Fibroblast of lung (primary cell): ENCODE measurements at places on chromosomes 5 and 9.

DNA sequence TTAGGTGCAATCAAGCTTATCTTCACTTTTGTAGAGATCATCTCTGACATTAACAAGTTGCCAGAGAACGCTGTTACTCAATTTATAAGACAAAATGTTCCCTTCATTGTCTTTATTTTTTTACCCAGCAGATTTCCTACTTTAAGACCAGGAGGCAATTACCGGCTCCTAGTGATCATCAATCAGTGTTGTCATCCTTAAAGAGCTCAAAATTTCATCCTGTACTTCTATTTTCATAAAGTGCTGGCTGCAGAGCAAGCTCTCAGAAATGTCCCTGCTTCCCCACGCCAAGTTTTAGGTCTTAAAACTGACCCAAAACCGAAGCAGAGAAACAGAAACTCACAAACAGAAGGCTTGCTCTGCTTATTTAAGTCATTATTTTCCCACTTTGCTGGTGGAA, 82.9 kb downstream of the PJA2 start:
- DNase-seq, result no peak

GRCh38 chr9:82116556-82116955, 128.0 kb downstream of the SPATA31D1 start:
- DNase-seq, result peak; percentile 8

DNA sequence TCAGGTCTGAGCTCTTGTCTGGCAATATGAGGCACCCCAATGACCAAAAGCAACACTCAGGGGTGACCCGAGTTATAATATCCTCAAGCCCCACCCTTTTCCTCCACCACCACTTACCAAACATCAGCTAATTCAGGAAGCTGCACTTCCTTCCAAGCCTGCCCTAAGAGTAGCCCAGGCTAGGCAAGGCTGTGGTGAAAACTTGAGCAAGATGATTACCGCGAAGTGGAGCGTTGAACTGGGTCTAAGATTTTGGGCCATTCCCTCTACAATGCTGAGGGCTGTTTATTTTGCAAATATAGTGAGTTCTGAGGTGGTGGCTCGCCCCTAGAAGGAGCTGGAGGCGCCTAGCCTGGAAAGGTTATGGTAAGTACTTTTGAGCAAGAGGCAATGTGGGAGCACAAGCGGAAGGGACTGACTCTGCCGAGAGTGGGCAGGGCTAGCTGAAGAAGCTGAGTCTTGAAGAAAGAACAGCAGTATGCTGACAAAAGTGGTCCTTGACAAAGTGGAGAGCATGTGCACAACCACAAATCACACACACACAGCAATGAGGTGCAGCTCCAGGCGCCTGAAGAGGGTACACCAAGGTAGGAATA, at the start of gene HK3:
HK3 (minus strand) TSS at position 51 of the 596 bp plus-strand sequence. CDS start 3,187 bp downstream, outside the sequence.
- DNase-seq, result no peak

- DNase-seq, result peak; percentile 87
These were observed 29.7 kb upstream of the AKNA start for GRCh38 chr9:114417511-114417910.

DNA sequence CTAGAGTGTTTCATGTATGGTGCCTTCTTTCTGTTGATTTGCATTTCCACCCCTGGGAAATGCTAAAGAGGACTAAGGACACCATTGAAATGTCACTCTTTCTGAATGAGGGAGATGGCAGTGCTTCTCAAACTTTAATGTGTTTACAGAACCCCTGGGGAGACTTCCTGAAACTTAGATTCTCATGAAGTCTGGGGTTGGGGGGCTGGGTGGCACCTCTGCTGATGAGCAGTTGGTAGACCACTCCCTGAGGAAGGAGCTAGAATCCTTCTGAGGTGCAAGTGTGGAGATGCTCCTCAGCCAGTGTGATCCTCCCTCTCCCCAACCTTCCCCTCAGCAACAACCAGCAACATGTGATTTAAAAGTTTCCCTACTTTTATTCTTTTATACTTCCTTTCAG, 546.8 kb downstream of the LRRC70 start:
- DNase-seq, result no peak

DNA sequence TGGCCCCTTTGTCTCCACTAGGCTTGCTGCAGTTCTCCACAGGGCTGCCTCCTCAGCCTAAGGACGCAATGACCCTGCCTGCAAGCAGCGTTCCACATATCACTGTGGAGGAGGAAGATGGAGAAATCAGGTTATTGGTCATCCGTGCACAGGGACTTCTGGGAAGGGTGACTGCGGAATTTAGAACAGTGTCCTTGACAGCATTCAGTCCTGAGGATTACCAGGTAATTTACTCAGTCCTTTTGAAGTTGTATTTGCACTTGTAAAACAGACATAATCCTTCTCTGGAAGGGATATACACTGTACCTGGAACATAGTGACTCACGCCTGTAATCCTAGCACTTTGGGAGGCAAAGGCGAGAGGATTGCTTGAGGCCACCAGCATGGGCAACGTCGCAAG, 116.6 kb downstream of the ADGRV1 start:
- DNase-seq, result no peak

GRCh38 chr5:134515801-134516200, 9.7 kb upstream of the JADE2 start:
- no peak for DNase-seq

DNA sequence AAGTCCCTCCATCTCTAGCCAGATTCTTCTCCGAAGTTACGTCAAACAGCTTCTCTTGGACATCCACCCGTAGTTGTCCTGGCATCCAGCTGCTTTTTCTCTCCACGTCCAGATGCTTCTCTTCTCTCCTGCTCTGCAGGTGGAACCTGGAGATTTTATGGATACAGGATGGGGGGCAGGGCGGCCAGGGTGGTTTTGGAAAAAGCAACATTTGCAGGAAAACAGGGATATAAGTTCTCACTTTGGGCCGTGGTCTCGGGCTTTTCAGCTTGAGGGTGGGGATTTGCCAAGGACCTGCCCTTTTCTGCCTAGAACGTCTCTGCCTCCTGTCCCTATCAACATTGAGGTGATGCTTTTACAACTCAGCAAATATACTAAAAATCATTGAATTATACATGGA, 1941.6 kb upstream of the C9orf72 start:
- DNase-seq, result no peak

DNA sequence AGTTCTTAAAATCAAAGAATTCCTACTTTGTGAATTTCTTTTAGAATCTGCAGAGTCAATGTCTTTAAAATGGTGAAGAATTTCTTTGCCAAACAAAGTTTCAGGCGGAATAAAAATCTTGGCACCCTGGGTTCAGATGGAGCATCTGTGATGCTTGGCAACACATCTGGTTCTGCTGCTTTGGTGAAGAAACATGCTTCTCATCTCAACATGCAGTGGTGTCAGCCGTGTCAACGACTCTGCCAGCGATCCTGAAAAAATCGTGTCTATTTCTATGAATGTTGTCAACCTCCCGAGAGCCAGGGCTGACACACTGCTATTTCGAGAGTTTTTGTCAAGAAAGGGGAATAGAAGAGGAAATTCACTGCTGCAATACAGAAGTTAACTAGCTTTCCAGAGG, 151.5 kb downstream of the SLF1 start:
- no peak for DNase-seq

GRCh38 chr5:123471385-123471784, 40.6 kb upstream of the CSNK1G3 start:
- no peak for DNase-seq

DNA sequence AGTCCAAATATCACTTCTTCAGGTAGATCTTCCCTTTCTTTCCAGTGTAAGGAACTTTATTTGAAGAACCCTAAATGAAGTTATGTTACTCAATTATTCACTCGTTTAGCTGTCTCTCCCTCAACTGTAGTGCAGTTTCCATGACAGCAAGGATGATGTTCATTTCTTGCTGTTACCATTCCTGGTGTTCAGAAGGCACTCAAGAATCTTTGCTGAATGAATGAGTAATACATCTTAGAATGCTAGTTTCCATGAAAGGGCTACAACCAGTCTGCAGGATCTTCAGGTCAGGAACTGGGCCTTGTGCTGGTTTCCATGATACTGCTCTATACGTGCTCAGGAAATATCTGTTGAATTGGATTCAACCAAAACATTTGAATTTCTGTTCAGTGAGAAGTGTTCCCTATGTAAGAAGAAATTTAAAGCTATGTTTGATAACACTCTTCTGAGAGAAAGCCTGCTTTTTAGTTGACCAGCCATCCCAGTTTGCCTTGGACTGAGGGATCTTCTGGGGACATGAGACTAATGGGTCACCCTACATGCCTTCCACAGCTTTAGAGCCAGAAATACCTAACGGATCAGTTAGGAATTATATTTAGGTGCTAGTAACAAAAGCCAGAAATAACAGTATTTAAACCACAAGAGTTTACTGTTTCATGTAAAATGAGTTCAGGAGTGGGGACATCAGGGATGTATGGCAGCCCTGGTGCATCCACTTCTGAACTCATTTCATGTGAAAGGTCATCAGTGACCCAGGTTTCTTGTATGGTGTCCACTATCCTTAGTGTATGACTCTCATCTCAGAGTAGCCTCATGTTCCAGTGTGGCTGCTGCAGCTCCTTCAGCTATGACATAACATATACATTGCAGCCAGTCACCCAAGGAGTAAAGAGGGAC, 500.1 kb upstream of the SGCD start:
- DNase-seq, result no peak

- DNase-seq, result no peak
These were observed 9.8 kb downstream of the PDLIM4 start for GRCh38 chr5:132267166-132267739.

DNA sequence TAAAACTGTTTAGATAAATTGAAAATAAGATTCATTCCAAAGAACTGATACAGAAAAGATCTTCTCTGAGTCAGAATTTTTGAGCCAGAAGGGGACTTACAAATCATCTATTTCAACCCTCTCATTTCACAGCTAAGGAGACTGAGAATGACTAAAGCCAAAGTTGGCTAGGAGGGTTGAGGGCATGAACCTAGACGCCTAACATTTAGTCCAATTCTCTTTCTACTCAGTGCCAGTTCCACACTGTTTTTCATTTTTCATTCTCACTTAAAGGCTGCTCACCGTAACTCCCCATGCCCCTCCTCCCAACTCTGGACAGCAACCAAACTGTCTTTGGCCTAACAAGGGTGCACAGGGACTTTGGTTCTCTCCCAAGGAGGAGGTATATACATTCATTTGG, 364.0 kb downstream of the NDUFS4 start:
- peak; percentile 36 for DNase-seq

DNA sequence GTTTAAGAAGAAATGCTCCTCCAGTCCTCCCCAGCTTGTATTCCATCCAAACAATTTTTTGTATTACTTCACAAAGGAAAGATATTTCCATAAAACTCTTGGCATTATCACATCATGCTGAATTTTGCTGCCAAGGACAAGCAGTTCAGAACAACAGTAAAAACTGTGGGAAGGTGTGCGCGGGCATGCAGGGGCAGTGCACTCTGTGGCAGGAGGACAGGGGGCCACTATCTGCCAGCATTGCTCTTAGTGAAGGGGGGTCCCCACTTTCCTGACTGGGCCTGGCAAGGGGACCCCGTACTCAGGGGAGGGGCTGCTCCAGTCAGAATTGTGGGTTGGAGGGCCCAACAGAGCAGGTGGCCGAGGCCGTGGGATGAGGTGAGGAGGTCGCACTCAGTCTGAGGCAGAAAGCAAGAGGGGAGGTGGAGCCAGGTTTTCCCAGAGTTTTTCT, 32.8 kb downstream of the ANGPTL2 start:
- DNase-seq, result no peak

DNA sequence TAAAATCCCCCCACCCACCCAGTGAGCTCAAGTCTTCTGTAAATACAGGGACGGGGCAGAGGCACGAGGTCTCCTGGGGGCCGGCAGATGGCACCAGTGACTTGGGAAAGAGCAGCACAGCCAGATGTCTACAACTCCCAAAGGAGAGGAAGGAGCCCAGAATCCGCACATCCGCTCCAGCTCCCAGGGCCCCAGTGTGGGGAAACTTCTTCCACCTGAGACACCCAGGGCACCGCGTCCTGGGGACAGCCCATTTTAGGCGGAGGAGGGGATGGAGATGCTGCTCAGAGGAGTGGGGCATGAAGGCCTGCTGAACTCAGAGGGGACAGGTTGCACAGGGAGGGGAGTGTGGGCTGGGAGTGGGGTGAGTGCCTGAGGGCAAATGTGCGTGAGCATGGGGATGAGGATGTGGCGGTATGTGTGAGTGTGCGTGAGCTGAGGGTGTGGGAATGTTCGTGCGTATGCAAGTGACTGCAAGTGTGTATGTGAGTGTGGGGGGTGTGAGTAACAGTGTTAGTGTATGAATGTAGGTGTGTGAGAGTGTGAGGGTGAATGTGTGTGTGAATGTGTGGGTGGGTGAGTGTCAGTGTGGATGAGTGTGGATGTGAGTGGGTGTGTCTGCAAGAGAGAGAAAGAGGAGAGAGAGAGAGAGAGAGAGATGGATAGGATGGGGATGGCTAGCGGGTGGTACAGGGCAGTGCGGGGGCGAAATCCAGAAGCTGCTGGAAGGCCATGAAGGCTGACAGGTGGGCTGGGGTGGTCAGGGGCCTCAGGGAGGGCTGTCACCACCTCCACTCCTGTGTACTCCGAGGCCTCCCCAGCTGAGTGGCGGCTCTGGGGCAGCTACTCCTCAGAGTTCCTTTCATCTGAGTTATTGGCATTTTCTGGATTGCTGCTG, 63.5 kb downstream of the DUSP1 start:
- peak; percentile 75 for DNase-seq

DNA sequence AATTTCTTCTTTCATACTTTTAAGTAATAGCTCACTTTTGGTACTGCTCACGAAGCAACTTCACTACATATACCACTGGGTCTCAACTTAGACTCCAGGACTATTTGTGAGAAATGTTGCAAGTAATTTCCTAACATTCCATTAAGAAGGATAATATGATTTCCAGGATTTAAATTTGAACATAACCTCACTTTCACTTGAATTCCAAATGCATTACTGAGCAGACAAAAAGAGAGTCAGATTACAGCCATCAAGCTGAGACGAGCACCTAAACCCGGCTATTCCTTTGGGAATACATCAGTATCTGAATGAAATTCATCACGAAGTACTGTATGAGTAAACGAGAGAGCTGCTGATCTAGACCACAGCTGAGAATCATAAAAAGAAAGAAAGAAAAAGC, 47.3 kb downstream of the LIFR start:
- peak; percentile 92 for DNase-seq

DNA sequence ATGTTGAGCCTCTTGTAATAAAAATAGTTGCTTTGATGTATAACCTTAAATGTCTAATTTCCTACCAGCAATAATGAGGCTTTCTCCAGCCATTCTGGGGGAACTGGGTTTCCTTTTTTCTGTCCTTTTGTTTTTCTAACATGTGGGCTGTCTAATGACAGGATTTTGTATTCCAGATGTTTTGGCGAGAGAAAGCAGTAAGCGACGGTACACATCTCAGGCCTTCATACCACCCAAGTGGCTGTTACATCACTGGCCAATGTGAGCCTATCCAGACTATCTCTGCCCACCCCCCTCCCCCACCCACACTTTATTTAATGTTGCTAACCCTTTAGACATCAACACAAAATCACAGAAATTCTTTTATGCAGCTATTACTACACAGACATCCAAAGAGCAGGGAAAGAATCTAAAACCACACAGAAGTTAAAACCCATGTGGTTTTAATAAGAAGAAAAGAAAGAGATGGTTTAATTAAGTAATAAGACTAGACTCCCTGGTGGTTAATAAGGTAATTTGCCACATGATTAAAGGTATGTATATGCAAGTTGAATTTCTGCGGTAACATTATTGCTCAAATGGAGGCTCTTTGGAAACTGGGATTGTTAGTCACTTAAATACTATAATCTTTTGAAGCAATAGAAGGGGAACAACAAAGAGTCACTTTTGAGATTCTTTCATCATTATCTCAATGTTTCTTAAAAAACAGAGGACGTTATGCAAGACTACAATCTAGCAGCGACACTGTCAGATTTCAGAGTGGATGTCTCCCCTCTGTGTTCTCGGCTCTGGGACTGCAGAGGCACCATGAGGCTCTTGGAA, 365.1 kb downstream of the ENC1 start:
- DNase-seq, result peak; percentile 17
